ENCODE measurements at places on chromosomes 1 and 21.
A peak's percentile ranks its signal among the peaks of the same experiment; 100 is the strongest.

GRCh38 chr1:110262846-110263631 lies 52.9 kb downstream of the KCNC4 start:
- DNase-seq, result peak; percentile 15

GRCh38 chr21:22019766-22020165 lies 1021.6 kb downstream of the NCAM2 start:
- no peak for DNase-seq

GRCh38 chr1:203175827-203176241 lies 208 bp upstream of the MYBPH start:
- DNase-seq, result no peak

- DNase-seq, result no peak
Observed at GRCh38 chr1:24547195-24547594, 8.7 kb upstream of the NCMAP start.

DNA sequence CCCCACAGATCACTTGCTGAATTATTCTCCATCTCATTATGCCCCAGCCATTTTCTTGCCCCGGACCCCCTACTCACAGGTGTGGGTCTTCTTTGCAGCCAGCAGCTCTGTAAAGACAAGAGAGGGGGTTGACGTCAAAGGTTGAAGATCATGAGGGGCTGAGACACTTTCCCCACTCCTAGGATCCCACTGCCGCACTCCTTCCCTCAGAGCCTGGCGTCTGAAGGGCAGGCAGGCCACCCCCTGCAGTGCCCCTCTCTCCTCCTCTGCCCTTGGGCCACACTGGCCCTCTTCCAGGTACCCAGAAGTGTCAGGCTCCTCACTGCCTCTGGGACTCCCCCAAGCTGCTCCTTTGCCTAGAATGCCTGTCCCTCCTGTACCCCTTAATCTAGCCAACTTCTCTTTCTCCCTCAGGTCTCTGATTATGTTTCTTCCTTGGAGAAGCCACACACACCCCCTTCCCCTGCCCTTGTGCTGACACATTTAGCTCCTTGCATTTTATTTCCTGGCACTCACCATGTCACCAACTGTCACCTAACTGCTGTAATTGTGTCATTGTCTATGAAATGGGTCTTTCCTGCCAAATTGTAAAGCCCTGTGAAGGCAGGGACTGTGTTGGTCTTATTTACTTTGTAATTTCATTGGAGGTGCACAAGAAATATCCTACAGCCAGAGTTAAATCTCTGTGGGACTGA lies 2.1 kb downstream of the RORC start:
- DNase-seq, result peak; percentile 78

GRCh38 chr21:17854745-17855144 lies 35.6 kb upstream of the C21orf91 start:
- no peak for DNase-seq

GRCh38 chr21:44952929-44953627 lies 13.2 kb downstream of the SLX9 start:
- DNase-seq, result no peak

- DNase-seq, result peak; percentile 80
Observed at GRCh38 chr1:244341455-244342450, 110.0 kb downstream of the ADSS2 start.

- no peak for DNase-seq
Observed at GRCh38 chr1:183783767-183784637, 20.9 kb upstream of the RGL1 start.

GRCh38 chr1:246875041-246876026 lies 56.4 kb downstream of the AHCTF1 start:
- peak; percentile 85 for DNase-seq

- no peak for DNase-seq
Observed at GRCh38 chr1:234507089-234507488, 28.1 kb upstream of the TARBP1 start.

- DNase-seq, result no peak
Observed at GRCh38 chr1:7755448-7755847, 15.6 kb upstream of the VAMP3 start.

GRCh38 chr1:2523191-2523890 lies 3.1 kb downstream of the PANK4 start:
- peak; percentile 41 for DNase-seq

DNA sequence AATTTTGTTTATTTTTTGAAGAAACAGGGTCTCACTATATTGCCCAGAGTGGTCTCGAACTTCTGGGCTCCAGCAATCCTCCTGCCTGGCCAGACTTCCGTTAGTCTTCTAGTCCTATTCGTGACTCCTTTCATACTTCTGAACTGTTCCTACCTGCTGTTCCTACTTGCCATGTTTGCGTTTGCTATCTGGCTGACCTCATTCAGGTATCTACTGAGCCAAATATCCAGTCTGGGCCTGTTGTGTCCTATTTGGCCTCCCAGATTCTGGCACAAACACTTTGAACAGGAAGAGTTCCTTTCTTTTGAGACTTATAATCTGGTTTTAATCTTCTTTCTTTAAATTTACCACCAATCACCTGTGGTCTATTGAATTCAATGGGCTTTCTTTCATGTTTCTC lies 6.9 kb upstream of the NR1I3 start:
- DNase-seq, result no peak

GRCh38 chr1:232509570-232509969 lies 120.4 kb downstream of the SIPA1L2 start:
- no peak for DNase-seq

GRCh38 chr1:189675712-189676244 lies 801.9 kb downstream of the BRINP3 start:
- no peak for DNase-seq

- no peak for DNase-seq
Observed at GRCh38 chr1:204872262-204872881, 1.7 kb downstream of the NFASC start.

GRCh38 chr1:246417813-246418564 lies 89.1 kb downstream of the SMYD3 start:
- no peak for DNase-seq

All from activated CD4-positive, alpha-beta T cell treated with anti-CD3 and anti-CD28 coated beads, Interleukin-2, amount 50 U/mL, for 16 hours (primary cell).